ENCODE measurements at places on chromosomes 13 and 19.

GRCh38 chr19:732148-733069 is 18.5 kb upstream of the MISP start:
- no peak for DNase-seq

DNA sequence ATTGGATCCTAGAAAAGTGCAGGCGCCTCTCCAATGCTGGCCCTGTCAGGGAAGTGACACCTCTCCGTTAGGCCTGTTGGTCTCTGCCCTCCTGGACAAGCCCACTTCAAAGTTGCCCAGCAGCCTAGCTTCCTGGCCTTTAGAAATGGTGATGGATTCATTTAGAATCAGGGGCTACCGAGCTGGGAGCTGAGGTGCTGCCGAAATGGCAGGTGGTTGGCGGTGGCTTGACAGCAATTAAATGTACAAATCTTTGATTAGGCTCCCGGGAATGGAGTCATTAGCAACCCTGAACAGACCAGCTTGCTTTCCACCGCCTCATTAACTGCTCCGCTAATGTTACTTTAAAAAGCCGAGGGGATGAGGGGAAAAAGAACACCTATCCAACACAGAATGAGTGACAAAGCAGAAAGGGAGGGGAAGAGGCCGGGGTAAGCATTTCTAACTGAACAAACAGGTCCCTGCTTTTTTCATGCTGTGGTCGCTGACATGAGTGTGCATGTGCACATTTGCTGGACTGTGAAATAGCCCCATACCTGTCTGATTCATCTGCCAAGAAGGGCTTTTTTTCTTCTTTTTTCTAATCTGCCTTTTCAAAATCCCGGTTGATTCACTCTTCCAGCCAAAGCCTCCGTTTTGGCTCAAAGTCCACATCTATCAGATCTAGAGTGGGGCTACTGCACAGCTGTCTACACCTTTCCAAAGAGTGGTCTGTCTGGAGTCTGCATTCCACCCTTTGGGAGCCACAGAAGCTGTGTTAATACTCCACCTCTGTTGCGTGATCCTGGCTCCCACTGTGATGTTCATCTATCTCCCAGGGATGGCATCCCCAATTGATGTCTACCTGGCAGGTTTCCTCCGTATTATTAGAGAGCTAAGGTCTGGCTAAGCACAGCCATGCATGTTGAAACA is 431.9 kb downstream of the COG6 start:
- no peak for DNase-seq

- DNase-seq = no peak
Measured at GRCh38 chr19:9947441-9947840, 11.1 kb upstream of the OLFM2 start.

DNA sequence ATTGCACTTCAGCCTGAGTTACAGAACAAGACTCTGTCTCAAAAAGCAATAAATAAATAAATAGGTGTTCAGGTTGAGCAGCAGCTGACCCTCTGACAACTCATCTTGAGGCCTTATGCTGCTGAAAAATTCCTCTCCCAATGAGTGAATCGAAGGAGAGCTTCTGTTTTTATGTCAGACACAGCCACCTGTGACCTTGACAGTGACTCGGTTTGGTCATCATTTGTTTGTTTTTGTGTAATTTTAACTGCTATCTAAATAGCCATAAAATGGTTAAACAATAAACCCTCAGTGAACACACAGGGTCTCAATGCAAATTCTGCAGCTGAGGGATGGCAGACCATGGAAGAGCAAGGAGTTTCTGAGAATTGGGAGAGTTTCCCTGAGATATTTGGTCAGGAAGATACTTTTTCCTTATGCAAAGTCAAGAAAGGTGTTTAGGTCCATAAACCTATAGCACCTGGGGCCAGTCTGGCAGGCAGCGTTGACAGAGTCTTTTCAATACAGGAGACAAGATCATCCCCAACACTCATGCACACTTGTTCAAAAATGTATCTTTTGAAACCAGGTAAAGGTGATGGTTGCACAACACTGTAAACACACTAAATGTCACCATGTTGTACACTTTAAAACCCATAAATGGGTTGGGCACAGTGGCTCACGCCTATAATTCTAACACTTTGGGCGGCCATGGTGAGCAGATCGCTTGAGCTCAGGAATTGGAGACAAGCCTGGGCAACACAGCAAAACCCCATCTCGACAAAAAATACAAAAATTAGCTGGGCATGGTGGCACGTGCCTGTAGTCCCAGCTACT is 16.6 kb upstream of the SLC25A30 start:
- DNase-seq = no peak

DNA sequence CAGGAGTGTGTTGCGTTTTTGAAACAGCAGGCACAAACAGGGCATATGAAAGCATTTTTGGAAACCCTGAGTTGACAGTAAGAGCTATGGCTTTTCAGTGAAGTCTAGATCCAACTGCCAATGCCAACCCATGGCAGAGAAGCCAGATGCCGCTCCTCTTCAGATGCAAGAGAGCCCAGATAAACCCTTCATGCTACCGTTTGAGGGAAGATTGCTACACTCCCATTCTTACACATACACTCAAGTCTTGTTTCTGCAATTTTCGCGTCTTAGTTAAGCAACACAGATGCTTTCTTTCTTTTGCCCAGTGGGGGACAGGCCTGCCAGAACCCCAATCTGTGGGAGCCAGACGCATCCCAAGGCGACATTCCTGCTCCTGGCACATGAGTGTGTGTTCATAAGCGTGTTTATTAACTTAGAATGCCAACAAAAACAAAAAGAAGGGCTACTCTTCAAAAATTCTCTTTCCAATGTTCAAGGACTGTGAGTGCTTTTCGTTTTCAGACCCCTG is 10.4 kb downstream of the BORCS8 start:
- DNase-seq = peak; percentile 97

DNA sequence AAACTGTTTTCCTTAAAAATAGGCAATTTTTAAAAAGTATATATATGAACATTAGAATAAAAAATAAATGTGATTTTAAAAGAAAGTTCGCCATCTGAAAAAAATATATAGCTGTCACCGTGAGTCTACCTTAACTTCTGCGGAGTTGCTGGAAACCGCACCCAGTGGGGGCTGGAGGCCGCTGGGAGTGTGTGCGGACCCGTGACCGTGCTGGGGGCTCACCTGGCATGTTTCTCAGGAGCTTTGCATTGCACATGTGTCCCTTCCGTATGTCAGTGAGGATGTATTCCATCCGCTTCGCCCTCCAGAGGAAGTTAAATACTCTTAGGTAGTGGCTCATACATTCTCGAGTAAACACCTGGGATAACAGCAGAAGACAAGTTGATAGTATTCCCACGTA is 71.7 kb downstream of the TUBGCP3 start:
- DNase-seq = no peak

- no peak for DNase-seq
Measured at GRCh38 chr13:74452176-74452575, 318.0 kb upstream of the KLF12 start.

- no peak for DNase-seq
Measured at GRCh38 chr13:111919849-111920248, 147.1 kb upstream of the SOX1 start.

GRCh38 chr19:681029-682019 is 5.1 kb downstream of the FSTL3 start:
- DNase-seq = no peak

- no peak for DNase-seq
Measured at GRCh38 chr13:75855847-75856246, 219.7 kb downstream of the LMO7 start.

- DNase-seq = no peak
Measured at GRCh38 chr19:5022066-5022860, 53.4 kb downstream of the KDM4B start.

DNA sequence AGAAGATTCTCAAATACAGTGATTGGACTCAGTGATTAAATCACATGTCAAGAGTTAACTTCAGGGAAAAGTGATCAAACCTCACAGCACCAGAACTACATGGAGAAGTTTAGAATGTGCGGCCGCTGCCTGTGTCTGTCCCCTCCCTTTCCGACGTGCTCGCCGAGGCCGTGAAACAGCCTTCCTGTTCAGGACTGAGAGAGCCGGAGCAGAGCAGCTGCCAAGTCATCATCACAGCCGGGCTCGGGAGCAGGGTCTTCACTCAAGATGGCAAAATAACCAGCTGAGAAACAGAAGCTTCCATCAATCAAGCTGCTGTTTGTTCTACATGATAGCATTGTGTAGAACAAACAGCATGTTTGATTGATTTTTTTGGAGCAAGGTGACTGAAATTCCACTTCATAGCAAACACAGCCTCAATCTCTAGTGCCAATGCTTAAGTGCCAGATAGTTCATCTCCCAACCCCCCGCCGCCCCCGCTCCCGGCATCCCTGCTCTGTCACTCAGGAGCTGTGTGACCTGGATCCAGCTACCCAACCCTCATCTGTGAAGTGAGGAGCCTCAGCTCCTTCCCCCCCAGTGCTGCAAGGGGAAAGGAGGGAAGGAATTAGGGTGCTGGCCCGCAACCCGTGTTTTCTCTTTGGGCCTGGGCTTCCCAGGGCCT is 70.6 kb downstream of the HSPH1 start:
- DNase-seq = no peak

DNA sequence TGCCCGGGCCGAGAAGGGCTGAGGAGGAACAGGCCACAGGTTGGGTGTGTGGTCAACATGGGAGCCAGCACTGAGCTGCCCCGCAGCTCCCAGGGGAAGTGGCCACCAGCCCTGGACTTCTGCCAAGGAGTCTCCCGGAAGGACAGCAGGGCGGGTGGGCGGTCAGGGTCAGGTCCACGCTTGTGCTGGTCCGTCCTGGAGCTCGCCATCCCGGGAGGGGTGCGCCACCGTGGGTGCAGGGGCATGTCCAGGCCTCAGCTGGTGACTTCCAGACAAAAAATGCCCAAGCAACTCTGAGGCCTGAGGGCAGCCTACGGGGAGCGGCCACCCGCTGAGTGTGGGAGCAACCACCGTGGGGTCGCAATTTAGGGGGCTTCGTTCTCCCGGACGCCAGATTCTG is 21.4 kb upstream of the SLC15A1 start:
- DNase-seq = no peak

DNA sequence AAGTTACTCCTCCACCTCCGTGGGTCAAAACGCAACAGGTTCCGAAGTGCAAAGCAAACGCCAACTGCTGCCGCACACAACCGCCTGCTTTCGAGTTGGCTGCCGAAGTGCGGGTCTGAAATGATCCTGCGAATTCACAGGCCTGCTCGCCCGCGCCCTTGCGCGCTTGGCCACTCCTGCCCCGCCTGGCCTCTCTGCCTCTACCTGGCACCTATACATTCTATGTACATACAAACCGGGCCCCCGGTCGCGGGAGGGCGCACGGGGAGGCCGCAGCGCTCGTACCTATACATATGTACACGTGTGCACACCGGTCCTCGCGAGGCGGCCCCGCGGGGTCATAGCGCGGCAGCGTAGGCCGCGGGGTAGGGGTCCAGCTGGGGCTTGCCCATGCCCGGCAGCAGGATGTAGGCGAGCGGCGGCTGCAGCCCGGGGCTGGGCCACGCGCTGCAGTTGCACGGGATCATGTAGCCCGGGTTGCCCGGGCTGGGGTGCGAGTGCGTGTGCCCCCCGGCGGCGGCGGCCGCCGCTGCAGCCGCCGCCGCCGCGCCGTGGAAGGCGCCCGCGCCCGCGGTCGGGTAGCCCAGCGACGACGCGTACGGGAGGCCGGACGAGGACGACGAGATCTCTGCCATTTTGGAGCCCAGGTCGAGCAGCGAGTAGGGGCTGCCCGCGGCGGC is 1.3 kb downstream of the SOX21 start:
- no peak for DNase-seq

- no peak for DNase-seq
Measured at GRCh38 chr19:52494518-52494917, 33.0 kb upstream of the ZNF808 start.

- no peak for DNase-seq
Measured at GRCh38 chr13:27789495-27790303, 2.6 kb upstream of the GSX1 start.

DNA sequence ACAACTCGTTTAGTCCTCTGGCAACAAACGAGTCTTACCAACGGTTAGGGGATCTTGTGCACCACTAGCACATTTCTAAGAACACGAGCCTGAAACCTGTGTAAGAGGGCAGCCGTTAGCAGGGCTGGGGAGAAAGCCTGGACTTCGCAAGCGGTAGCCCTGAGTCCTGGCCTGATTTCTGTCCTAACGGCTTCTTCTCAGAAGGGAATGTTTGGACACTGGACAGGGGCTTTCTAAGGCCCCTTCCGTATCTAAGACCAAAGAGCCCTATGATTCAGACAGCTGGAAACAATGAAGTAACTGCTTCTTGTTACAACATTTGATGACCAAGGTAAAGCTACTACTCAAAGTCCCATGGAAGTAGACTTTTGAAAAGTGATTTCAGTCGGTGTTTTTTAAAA is 2.2 kb downstream of the ANKRD10 start:
- peak; percentile 44 for DNase-seq

- no peak for DNase-seq
Measured at GRCh38 chr19:35023428-35023827, 6.8 kb upstream of the SCN1B start.

DNA sequence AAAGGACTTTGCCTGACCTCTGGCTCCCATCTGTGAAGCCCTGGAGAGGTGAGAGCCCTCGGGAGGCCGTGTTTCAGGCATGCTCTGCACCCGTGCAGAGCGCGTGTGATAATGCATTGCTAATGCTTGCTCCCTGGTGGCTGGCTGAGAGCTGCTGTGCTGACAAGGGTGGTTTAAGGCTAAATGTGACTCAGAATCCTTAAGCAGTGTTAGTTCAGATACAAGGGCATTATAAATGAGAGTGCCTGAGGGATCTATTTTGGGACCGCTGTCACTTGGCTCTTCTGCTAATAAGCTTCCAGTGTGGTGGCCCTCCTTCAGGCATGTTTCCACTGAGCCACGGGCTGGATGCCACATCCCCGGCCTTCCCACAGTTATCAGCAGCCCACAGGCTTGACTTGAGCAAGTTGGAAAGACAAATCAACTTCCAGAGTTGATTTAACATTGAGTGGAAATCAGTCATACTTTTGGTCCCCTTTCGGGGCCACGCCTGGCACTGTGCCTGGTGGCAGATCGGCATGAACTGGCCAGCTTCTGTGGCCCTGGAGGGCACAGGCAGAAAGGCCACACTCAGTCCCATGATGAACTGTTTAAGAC is 17.0 kb downstream of the ALOX5AP start:
- peak; percentile 20 for DNase-seq

- DNase-seq = no peak
Measured at GRCh38 chr13:42181381-42181953, 90.5 kb upstream of the AKAP11 start.

- no peak for DNase-seq
Measured at GRCh38 chr19:23716792-23717191, 29.8 kb upstream of the ZNF675 start.

DNA sequence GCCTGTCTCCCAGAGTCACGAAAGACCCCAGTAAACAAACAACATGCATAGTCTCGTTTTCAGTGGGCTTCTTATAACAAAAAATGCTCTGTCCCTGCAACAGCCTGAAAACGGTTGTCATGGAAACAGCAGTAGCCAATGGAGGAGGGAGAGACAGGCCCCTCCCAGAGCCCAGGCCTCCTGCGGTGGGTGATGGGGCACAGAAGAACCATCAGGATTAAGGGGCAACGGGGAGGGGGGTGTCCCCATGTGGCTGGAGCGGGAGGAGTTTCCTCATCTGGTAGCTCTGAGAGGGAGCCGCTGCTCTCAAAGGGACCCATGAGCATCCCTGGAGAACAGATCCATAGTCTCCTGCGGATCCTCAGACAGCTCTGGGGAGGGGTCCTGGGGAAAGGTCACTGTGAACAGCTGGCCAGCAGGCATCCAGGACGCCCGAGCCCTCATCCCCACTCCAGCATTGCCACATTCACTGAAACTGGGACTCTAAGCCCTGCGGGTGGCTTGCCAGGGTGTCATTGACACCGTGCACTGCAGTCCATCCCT is 37.5 kb upstream of the PNMA8B start:
- DNase-seq = no peak

- peak; percentile 62 for DNase-seq
Measured at GRCh38 chr19:53865918-53866864, 1.5 kb upstream of the MYADM start.

All from MV-4-11 (cell line).